Activated B cell treated with CpG ODN at 0.5 μM for 24 hours (primary cell): ENCODE measurements at places on chromosomes 2 and 18.

- no peak for DNase-seq
Observed at GRCh38 chr2:1601471-1602277, 142.6 kb downstream of the PXDN start.

DNA sequence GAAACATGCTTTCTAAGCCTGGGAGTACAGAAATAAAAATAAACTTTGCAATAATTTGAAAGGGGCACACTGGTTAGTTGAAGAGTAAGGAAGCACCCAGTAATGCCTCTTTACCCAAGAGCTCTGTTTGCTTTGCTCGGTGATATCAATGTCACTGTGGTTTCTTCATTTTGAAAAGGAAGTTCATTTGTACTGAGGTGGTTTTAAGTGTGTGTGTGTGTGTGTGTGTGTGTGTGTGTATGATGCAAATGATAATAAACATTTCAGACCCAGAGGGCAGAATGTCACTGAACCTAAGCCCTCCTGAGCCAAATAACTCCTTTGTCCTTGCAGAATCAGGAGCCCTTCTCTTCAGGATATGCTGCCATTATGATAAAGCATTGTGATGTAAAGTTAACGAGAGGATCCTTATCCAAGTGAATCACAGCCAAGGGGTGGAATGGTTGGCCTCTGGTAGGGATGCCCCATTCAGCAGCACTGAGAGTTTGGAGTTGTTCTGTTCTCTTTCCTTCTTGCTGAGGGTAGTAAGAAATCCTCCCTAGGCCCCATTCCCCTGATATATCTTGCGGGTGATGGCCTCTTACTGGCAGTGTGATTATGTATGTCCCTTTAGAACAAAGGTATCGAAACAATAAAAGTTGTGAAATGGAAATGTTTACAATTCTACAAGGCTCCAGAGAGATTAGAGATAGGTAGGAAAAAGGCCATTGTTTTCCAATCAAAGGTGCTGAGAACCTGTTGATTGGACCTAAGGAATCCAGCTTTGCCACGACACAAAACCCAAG is 7.6 kb downstream of the ITGA6 start:
- no peak for DNase-seq

- no peak for DNase-seq
Observed at GRCh38 chr2:43414586-43415135, 181.2 kb downstream of the THADA start.

DNA sequence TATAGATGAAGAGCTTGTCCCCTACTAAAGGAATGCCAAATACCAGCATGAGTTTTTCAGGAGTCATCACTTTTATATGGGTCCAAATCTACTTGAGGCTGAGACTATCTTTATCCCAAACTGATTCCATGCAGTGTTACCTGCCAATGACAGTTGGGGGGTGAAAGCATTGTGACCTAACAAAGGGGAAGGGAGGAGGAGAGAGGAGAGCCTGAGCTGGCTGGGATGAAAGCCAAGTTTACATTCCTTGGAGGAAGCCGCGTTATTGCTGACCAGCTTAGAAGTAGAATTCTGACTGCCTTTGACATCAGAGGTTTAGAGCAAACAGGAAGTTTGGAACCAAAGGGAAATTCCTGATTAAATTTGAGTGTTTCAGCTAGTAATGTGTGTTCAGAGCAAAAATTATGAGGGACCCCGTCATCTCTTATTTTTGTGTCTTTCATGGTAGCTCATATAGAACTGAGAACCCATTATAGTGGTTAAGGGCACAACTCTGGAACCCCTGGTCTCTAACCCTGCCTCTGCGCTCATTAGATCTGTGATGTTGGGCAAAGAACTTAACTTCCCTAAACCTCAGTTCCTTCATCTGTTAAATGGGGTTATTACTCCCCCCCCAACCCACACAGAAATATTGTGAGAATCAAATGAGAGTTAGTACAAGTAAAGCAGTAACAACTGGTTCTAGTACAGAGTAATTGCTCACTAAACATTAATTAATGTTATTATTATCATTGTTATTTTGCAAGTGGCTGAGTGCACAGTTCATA is 199.3 kb upstream of the EPAS1 start:
- no peak for DNase-seq

DNA sequence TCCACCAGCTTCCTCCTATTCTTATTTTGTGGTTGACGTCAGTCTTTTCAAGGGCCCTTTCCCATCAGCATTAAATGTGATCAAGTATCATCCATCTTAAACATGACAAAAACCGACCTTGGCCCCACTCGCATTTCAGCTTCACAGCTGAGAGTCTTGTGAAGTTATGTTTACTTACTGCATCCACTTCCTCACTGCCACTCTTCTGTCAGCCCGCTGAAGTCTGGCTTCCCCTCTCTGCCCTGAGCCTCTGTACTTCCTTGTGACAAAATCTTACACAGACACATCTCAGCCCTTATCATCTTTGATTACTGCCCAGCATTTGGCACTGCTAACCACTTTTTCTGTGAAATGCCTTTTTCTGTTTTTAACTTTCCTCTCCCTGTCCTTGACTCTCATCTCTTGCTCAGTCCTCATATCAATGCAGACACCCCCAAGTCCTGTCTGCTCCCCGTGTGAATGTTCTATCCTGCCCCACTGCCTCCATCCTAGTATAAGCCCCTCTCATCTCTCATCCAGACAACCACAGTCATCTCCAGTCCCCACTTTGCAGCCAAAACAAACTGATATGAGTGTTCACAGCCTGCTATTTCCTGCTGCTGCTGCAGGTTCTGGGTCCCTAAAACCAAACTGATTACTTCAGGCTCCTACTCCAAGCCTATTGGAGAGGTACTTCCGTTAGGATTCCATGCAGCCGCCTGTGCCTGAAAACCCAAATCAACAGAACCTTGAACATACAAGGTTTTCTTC is 31.4 kb downstream of the FOSL2 start:
- DNase-seq, result no peak

DNA sequence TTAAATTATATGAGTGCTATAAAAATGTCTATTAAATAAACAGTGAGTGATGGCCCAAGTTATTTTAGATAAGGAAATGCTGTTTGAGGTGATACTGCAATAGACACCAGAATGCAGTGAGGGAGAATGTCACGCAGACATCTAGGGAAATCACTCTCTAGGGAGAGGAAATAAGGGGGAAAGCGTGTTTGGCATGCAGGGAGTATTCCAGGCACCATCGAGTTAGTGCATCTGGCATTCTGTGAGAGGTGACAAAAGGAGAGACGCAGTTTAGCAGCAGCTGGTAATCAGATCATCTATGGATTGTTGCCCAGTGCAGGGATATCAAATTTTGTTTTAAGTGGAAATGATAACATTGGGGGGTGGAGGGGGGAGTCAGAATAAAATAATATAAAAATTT is 175.4 kb upstream of the NETO1 start:
- DNase-seq, result no peak

GRCh38 chr2:229601936-229602335 is 112.4 kb downstream of the DNER start:
- no peak for DNase-seq

GRCh38 chr2:217997510-217997909 is 5.3 kb downstream of the TNS1 start:
- no peak for DNase-seq

- no peak for DNase-seq
Observed at GRCh38 chr2:13015532-13016320, 299.0 kb downstream of the TRIB2 start.

- no peak for DNase-seq
Observed at GRCh38 chr2:98829581-98830270, 98.8 kb upstream of the MGAT4A start.

DNA sequence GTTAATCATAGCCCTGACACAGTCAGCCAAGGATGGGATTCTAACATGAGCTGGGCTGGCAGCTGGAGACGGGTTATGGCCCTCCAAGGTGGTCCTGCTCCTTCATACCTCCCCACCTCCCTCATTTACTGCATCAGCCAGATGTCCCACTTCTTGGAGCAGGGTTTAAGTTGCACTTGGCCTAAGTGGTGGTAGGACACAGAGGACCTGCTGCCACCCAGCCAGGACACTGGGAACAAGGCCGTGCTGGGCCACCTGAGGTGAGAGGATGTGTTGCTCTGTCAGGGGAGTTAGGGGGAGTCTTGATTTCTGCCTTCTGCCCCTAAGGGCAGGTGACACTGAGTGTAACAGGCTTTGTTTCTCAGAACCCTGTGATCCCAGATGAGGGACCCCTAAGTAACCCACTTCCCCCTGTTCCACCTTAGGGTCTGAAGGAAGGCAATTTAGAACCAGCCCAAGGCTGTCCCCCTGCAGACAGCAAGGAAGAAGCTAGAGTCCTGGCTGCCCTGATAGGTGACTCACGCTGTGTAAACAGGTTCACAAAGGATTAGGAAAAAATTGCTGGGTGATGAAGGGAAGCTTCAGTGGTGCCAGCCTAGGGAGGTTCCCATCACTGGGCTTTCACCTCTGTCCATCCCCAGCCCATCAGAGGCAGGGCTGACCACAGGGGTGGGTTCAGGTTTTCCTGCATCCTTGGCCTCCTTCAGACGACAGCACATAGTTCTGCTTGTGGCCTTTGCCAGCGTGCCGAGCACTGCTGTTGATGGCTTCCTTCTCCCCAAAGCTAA is 114.3 kb upstream of the MCFD2 start:
- DNase-seq, result no peak

DNA sequence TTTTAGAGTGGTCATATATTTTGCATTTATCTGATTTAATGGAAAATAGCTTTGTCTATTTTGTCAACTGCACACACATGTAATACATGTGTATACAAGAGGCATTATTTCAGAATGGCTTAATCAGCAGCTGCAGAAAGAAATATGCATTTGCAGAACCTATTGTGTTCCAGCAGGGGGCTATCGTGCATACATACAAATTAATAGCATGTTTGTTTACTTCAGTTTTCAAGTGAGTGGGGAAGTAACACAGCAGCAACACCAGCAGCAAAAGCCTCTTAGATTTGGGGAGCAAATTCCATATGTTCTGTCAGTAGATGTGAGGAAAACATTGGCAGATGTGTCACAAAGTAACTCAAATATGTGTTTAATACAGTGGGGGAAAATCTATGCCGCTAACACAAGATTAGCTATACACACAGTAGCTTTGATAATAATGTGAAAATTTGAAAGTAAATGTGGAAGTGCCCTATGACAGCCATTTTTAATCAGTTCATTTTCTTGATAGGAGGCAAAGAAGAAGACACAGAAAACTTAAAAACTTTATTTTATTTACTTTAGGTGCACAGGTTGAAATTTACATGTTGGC is 218.1 kb downstream of the WDR7 start:
- no peak for DNase-seq

DNA sequence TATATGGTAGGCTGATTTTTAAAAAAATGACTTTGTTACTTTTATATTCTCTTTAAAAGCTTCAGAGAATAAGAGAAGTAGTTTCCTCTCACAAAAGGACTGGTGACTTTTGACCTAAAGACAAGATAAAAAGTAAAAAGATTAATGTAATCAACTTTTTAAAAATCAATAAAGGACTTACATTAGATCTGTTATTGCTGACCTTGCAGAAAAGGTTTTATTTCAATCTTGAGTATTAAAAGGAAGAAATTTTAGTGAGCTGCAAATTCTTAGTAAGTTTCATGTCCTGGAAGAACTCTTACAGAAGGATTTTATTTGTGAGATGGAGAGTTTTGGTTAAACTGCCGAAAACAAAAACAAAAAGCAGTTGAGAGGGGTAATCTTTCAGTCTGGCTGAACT is 2.2 kb upstream of the GAREM1 start:
- no peak for DNase-seq

- DNase-seq, result no peak
Observed at GRCh38 chr18:31207391-31207790, 44.7 kb upstream of the DSC1 start.

DNA sequence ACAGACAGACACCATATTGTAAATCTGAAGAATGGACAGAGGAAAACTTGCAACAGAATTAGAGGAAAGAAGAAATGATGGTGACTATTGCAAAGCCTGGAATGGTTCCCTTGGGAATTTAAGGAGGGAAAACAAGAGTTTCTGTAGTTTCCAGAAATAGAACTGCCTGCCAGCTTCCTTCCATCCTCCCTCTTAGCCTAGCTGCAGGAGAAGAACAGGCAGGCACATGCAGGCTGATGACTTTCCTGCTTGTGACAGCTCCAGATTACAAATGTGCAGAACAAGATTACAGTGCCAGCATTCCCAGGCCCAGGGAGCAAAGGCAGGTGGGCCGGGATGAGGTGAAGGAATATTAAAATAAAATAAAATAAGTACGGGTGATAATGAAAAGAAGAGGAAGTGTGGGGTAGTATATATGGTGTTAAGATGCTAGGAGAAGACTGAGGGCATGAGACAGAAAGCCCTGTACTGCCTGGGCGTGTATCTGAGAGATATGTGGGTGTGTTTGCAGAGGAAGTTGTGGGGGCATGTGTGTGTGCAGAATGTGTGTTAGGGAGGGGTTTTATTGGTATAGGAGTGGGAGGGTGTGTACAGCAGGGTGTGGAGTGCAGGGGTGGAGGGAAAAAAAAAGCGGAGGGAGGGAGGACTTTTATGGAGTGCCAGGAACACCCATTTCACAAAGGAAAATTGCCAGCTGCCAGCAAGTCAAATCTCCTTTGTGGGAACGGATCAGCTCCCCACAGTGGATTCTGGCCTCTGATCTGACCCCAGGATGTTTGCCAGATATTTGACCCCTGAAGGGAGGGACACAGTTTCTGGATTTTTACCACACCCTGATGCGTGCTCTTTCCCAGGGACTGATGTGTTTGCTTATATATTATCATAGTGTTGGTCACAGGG is 43.9 kb upstream of the NEMP2 start:
- no peak for DNase-seq

DNA sequence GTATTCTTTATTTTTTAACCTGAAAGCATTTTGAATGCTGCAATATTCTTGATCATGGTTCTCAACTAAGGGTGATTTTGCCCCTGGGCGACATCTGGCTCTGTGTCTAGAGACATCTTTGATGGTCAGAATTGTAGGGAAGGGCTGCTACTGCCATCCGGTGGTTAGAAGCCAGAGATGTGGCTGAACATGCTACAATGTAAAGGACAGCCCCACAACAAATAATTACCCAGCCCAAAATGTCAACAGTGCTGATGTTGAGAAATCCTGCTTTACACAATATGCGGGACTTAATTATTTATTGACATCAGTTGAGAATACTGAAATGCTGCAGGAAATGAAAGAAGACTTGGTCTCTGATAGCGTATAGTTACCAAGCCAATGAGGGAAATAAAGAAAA is 37.5 kb upstream of the SERPINB2 start:
- DNase-seq, result no peak

GRCh38 chr18:40985436-40985835 is 969.6 kb upstream of the PIK3C3 start:
- no peak for DNase-seq

DNA sequence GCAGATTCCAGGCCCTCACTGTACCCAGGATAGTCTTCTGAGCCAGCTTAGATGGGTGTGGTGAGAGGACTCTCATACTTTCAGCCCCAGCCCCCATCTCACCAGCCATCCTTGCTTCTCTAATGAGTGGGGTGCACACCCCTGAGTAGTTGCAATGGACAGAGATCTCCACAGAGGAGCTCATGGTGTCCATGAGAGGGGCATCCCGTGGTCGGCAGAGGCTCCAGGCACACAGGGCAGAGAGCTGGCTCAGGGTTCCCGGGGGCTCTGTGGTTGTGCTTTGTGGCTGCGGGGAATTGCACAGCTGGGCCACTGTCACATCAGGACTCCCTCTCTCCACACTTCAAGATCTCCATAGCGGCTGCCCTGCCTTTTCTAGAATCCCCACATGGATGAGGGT is 226.0 kb upstream of the PXDN start:
- DNase-seq, result no peak

GRCh38 chr2:42350434-42351063 is 10.5 kb downstream of the COX7A2L start:
- no peak for DNase-seq

- DNase-seq, result no peak
Observed at GRCh38 chr2:73281244-73281643, 3.0 kb downstream of the FBXO41 start.

GRCh38 chr2:168649105-168649504 is 153.3 kb upstream of the NOSTRIN start:
- no peak for DNase-seq

- no peak for DNase-seq
Observed at GRCh38 chr2:31533036-31533435, 47.7 kb downstream of the SRD5A2 start.
